ENCODE measurements at places on chromosomes 16 and 17.

DNA sequence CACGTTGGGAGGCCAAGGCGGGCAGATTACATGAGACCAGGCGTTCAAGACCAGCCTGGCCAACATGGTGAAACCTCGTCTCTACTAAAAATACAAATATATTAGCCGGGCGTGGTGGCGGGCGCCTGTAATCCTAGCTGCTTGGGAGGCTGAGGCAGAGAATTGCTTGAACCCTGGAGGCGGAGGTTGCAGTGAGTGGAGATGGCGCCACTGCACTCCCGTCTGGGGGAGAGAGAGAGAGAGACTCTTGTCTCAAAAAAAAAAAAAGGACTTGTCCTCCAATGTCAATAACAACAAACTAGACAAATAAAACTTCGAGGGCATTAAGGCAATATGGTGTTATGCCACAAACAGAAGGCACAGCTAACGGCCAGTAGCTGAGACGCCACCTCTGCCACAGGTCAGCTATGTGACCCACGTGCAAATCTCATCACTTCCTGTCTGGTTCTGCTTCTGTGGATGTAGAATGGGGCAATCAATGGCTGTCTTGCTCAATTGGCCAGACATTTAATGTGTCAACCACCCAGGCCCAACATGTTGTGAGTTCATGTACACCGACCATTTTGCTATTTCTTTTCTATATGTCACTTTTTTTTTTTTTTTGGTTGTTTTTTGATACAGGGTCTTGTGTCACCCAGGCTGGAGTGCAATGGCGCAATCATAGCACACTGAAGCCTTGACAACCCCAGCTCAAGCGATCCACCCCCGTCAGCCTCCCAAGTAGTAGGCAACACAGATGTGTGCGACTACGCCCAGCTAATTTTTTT is 834 bp upstream of the TXNDC11 start:
- no peak for DNase-seq

GRCh38 chr16:65989861-65990604 is 376.5 kb upstream of the CDH5 start:
- no peak for DNase-seq

GRCh38 chr16:58492066-58492465 is 7.9 kb upstream of the NDRG4 start:
- no peak for DNase-seq

DNA sequence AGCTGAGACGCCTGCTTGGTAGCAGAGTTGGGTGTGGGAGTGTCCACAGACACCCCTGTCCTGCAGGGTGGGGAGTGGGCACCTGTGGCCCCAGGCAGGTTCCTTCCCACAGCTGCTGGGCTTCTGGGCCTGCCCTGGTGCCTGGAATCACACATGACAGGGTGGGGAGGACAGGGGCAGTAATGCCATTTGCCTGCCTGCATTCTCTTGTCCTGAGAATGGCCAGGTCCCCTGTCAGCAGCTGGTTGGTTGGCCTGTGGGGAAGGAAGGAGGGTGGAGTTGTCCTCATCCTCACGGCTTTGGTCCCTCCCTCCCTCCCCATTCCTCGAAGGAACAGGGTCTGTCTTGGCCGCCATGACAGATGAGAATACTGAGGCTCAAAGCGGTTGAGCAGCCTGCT is 5.2 kb downstream of the PRSS53 start:
- DNase-seq = no peak

- peak; percentile 47 for DNase-seq
Observed at GRCh38 chr17:65560628-65561451, 608 bp downstream of the AXIN2 start.

- DNase-seq = no peak
Observed at GRCh38 chr16:27841061-27841801, 222.3 kb downstream of the GSG1L start.

- peak; percentile 54 for DNase-seq
Observed at GRCh38 chr16:28623172-28623711, 13.4 kb upstream of the SULT1A1 start.

GRCh38 chr16:67034487-67034886 is 5.5 kb downstream of the CBFB start:
- DNase-seq = no peak

DNA sequence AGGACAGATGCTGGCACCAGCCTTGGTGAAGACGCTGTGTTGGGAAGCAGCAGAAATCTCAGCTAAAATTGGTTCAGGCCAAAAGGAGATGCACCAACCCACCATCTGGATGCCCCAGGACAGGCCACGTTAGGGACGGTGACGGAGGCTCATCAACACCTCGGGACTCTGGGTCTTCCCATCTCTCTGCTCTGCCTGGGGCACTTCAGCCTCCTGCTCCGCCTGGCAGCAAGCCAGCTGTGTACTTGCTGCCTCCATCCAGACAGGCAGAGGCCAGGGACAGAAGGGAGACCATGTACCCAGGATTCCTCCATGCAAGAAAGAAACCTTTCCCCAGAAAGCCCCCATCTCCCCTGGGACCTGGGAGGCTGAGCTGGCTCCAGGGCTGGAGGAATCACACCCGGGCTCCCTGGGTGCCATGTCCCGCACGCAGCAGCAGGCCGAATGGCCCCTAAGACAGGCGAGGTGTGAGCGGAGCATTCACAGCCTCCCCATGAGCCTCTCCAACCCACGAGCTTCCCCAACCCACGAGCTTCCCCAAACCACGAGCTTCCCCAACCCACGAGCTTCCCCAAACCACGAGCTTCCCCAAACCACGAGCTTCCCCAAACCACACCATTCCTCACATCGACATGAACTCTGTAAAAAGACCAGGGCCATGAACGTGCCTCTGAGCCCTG is 274.5 kb downstream of the C16orf95 start:
- DNase-seq = no peak

- DNase-seq = no peak
Observed at GRCh38 chr17:61813211-61813610, 50.1 kb downstream of the BRIP1 start.

GRCh38 chr16:4208341-4208751 is 33.5 kb downstream of the SRL start:
- no peak for DNase-seq

DNA sequence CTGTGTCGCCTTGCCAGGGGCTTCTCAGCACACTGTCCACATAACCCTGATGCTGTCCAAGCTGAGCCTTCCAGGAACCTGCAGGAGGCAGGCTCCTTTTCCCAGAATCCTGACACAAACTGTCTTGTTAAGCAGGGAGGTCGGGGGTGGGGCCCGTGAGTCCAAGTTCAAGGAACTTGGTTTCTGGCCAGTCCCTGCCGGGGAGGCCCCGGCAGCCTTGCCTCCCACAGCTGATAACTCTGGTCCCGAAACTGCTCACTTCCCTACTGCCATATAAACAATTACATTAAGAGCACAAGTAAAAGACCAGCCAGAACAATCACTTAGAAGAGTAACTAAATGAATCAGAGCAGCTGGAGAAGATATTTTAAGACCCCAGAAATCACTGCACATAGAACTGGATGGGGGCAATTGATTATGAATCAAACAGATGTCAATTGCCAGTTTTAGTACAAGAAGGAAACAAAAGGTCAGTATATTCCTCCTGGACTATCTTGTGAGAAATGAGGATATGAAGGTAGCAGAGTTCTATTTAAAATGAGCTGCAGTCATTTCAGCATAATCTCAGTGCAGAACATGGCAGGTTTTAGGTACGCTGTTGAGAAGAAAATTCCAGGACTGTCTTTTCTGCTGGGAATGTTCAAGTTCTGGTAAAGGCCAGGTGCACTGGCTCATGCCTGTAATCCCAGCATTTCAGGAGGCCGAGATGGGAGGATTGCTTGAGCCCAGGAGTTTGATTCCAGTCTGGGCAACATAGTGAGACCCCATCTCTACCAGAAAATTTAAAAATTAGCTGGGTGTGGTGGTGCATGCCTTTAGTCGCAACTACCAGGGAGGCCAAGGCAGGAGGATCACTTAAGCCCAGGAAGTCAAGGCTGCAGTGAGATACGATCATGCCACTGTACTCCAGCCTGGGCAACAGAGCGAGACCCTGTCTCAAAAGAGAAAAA is 169.8 kb downstream of the PITPNC1 start:
- DNase-seq = no peak

DNA sequence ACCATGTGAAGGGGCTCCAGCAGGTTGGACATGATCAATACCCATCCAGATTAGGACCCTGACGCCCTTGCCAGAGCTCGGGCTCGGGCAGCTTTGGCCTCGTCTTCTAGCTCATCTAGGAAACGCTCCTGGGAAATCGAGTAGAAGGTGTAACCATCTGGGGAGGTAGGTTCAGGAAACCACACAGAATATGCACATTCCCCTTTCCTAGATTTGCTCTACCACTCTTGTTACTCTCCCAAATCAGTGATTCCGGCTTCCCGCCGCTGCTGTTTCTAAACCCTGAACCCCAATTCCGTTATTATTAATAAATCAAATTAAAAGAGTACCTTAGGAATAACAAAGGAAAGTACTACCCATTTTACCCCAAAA is 507 bp downstream of the COA3 start:
- no peak for DNase-seq

DNA sequence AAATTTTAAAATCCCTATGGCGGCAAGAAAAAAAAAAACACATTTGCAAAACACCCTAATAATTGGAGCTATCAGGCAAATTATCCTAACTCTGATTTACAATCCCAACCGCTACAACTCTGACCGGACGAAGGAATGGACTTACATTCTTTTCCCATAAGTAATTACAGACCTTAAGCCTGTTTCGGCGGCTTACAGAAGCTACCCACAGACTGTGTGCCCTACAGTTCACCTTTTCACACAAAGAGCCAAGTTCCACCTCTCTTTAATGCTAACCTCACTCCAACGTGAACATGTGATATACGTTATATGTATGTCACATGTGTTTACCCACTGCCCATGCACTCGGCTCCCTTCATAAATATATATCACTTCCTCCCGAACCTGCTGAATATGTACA is 8.7 kb upstream of the MEAK7 start:
- no peak for DNase-seq

GRCh38 chr17:44969144-44969780 is 1.2 kb upstream of the C1QL1 start:
- DNase-seq = no peak

DNA sequence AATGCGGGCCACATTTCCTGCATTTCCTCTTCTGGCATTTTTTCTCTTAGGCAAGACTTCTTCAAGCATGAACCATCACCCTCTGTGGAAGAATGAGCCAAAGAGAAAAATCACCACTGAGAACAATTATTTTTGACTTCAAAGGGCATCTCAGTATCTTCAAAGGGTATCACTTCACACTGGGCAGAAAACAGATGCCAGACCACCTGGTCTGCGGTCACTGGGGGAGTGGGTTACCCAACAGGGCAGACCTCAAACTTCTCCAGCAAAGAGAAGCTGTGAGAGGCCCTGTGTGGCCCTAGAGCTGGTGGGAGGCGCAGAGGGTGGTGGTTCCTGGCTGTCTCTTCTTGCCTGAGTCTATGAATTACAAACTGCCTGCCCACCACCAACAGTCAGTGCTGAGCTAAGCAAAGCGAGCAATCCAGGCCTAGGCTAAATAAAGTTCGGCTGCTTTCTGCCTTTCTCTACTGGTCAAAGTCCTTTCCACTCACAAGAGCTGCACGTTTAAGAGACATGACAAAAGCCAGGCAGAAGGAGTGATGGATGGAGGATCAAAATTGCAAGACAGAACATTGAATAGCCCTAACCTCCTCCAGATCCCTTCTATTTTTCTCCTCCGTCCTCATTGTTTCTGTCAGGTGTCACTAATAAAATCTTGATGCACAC is 602.7 kb upstream of the CDH5 start:
- no peak for DNase-seq

GRCh38 chr16:11507991-11508390 is 78.7 kb downstream of the LITAF start:
- no peak for DNase-seq

DNA sequence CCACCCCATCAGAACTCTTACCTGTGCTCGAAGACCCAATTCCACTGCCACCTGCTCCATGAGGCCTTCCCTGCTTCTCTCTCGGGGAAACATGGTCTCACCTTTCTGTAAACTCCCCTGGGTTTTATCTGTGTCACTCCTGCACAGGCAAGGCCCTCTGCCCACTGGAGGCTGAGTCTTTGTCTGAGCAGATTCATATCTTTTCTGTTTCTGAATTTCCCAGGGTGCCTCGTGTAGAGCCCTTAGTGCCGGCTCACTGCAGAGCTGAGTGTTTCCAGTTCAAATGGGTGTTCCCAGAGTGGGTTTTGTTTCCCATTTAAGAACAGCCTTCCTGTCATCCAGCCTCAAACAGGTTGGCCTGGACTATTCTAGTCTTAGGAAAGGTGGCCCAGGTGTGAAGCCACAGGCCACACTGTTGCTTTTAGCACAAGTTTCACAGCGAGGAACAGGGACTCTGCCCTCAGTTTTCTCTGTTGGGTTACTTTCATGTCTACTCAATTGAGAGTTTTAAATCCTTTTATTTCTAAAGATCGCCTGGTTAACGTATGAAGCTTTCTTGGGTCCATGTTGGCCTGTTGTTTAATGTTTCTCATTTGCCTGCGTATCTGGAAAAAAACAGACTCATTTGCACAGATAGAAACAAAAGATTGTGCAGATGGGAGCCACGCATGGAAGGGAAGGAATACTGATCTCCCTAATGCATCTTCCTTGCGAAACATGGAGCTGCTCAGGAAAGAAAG is 228.7 kb downstream of the MSI2 start:
- DNase-seq = no peak

DNA sequence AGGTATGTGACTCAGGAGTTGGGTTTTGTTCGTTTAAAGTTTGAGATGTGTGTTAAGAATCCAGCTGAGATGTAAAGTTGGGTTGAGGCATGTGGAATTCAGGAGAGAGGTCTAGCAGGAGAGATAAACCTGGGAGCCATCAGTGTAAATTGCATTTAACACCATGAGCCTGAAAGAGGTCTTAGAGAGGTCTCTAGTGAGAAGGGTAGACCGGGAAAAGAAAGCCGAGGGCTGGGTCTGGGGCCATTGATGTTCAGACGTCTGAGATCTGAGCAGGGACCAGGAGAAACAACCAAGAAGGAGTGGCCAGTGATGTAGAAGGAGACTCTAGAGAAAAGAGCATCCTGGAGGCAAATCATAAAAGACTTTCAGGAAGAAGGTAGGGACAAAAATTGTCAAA is 44.1 kb upstream of the PIRT start:
- DNase-seq = no peak

GRCh38 chr17:7223375-7223774 is 3.6 kb downstream of the ACADVL start:
- DNase-seq = no peak

DNA sequence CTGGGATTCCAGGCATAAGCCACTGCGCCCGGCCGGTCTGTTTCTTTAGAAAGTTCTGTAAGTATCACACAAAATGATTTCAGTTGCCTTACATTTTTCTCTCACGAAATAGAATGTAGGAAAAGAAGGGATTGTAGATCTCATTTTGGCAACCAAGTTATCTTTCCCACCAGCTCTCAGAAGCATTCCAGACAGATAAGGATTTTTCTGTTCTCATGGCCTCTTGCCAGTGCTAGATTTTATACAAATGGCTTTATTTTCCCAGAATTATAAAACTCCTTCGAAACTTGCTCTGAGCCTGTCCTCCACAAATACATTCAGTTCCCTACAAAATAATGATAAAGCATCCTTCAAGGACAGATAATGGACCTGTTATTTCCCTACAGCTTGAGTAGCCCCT is 46.9 kb downstream of the LCMT1 start:
- DNase-seq = no peak

All from central memory CD8-positive, alpha-beta T cell (primary cell).